ENCODE measurements at places on chromosomes 5 and 9.

DNA sequence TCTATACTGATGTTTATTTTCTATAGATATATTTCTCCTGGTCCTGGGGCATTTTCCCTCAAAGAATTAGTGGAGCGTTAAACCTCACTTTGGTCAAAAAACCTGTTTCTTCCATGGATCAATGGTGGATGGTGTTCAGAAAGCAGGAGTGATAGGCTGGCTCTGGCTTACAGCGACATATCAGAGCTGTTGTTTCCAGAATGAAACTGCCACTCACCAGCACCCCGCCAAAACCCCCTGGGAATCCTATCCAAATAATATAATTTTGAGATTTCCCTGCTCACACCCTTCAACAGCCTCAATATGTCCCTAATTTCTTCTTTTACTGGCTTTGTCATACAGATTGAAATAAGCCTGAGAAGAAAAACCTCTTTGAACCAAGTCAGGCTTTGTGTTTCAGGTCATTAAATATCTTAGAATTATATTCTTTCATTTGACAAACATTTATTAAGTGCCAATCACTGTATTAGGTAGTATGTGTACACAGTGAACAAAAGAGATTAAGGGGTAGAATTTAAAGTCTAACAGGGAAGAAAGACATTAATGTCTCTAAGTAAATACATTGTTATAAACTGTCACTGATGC, 144.5 kb upstream of the GPR151 start:
- DNase-seq, result no peak

GRCh38 chr5:2582106-2582505, 169.4 kb downstream of the IRX2 start:
- DNase-seq, result no peak

DNA sequence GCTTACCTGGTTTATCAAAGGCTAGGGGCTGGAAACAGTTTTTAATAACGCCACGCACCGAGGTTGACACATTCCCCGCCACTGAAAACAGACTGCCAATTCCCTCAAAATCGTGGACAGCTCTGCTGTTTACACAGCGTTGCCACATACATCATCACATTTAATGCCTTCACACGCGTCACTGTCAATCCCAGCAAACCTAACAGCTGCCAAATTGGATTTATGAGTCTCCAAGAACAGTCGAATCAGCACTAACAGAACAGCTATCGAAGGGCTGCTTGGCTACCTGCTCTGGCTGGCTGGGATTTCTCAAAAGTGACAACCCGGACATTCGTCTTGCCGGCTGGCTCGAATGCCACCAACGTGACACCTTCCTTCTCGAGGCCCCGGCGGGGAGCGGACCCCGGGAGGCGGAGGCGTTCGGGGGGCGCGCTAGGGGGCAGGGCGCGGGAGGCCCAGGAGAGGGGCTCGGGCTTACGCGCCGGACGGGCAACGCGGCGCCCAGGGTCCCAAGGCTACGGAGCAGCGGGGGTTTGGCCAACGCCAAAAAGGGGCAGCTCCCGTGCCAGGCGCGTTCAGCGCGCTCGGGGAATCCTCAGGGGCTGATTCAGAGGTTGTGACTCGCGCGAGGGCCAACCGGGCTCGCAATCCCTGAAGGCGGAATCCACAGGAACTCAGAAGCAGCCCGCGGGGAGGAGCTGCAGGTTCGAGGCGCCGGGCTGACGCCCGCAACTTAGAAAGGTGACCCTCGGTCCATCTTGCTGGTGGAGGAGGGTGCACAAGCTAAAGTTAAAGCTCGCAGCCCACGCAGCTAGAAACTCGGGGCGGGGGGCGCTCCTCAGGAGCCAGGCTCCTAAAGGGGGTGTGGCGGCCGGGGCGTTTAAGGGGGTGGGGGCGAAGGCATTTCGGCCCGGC, 1.2 kb downstream of the CDC14B start:
- DNase-seq, result no peak

DNA sequence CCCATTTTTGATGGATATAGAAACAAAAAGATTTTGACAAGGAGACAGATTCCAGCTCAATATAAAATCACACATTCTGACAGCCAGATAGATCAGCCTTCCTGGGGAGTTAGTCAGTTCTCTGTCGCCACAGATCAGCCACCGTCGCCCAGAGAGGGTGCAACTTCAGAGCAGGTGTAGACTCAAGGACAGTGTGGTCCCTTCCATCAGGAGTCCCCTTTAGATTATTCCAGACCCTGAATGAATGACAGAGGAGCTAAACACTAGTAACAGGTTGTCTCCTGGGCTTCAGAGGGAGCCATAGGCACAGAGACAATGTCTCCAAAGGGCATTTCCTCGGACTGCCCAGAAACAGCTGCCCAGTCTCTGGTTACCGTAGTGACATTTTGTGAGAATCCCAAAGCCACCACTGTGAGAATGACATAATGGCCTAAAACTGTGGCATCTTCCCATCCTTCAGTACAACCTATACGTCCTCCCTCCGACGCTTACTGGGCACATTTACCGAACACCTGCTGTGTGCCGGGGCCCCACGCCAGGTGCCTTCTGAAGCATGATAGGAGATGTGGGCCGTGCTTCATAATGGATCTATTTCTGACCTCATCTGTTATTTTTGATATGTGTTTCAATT, 47.4 kb upstream of the SLC2A8 start:
- DNase-seq, result no peak

- DNase-seq, result no peak
Observed at GRCh38 chr5:76809141-76809540, 9.7 kb upstream of the F2RL1 start.

GRCh38 chr9:37938121-37938891, 34.4 kb upstream of the SLC25A51 start:
- DNase-seq, result no peak

DNA sequence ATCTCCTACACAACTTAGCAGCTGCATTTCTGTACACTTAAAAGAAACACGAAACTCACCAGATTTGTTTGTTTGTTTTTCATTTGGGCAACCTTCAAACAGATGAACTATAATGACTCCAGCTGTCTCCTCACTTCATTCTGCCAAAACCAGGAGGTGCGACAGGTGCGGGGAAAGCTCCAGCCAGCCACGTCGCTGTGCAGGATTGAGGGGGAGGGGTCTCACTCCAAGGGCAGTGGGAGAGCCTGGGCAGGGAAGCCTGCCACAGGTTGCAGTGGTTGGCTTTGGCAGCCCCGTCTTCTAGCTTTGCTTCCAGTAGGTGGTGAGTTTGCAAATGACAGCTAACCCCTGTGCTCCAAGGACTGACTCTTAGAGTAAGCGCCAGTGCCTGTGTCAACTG, 215.8 kb downstream of the CEMIP2 start:
- DNase-seq, result no peak

GRCh38 chr9:109354190-109354589, 33.3 kb upstream of the EPB41L4B start:
- DNase-seq, result no peak

- DNase-seq, result no peak
Observed at GRCh38 chr5:175711472-175712312, 53.8 kb downstream of the HRH2 start.

GRCh38 chr5:149581192-149581861, at the start of gene ARHGEF37:
TSS of gene ARHGEF37 (plus strand) at chr5:149581498. CDS start at chr5:149597770, 16,272 bp downstream.
- DNase-seq, result peak; percentile 2

GRCh38 chr9:27673641-27674040, 100.4 kb upstream of the C9orf72 start:
- DNase-seq, result no peak

DNA sequence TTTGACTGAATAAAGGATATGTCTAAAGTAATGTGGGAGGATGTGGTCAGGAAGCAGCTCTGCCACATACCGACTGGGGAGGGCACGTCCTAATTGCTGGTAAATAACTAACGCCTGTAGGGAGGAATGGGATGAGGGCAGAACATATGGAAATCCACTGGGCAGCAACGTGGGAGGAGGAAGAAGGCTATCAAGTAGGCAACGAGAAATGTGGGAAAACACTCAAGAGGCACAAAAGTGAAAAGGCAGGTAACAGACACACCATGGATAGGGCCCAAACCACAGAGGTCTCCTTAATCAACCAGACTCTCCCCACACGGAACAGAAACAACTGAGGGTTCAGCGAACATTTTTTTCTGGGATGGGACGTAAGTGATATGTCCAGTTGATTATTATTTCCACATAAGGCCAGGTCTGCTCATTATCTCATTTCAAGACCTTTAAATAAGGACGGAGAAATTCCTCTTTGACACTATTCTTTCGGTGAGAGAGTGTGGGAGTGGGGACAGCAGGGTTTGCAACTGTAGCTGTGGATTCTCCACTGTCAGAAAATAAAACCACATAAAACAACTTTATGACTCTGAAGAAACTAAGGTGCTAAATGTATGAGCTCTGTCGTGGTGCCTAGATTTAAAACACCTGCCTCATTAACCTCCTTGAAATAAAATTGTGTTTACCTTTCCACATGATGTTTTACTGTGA, 17.0 kb downstream of the IARS1 start:
- DNase-seq, result no peak

GRCh38 chr9:113164536-113165300, 13.9 kb downstream of the SLC31A2 start:
- no peak for DNase-seq

DNA sequence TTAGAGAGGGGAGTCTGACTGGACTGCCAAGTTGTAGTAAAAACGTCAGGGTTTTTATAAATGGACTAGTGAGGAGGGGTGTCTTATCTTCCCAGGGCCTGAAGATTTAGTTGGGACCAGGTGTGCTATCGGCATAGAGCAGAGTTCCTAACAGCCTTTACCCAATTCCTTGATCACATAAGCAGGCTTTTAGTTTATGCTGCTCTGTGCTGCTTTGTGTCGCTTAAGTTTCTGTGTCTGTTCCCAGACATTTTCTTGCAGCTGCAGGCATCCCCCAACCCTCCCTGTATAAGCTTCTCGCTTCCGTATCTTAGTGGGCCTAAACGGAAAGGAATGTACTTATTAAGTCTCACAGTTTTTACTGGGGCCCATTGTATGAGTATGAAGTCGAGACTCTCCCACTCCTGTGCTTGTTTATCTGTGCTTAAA, 2.6 kb upstream of the SMC5 start:
- DNase-seq, result no peak

DNA sequence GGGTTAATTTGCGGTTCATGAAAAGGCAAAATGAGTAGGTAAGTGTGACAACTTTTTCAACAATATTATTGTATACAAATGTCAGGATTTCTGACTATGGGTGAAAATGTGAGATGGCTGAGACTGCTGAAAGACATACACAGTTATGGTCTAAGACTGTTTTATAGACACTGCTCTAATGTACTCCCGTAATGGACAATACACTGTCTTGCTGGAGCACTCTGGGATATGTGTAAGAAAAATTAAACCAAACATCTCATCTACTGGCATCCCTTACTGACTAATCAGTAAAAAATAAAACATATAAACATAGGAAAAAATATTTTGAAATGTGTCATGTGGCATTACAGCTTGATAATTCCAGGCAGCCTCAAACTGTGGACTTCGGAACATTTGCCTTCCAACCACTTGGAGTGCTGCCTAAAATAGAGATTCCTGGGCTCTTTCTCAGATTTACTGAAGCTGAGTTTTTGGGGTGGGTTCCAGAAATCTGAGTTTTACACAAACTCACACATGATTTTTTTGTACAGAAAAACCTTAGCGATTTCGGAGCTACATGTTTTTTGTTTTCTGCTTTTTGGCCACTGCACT, 233.9 kb upstream of the TBCA start:
- no peak for DNase-seq

GRCh38 chr9:83007521-83008300, 55.2 kb downstream of the RASEF start:
- no peak for DNase-seq

DNA sequence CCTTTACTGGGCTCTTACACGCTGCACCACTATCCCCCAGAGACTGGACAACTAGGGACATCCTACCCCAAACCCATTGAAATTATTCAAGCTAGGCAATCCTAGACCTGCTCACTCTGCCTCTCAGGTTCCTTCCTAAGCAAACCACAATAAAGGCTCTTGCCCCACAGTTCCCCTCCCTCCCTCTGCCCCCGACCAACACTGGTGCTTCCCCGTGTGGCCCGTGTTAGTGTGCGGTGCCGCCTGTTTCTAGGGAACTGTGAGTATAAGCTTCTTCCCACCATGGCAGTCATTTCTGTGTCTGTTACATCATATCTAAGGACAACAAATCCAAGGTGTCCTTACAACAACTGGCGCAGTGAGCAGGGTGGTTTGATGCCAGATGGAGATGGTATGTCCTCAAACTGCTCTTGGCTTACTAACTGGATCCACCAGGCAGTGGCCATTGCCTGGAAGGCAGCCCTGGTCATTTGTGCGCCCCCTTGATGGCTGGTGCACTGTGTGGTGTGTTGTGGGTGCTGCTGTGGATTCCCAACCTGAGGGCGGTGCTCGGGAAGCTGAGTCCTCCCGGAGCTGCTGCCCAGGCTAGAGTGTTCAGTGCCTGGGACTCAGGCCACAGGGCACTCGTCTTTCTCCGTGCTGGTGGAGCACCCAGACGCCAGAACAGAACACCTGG, 8.4 kb upstream of the MXD3 start:
- DNase-seq, result no peak

- no peak for DNase-seq
Observed at GRCh38 chr9:137026828-137027227, 1.2 kb downstream of the ABCA2 start.

GRCh38 chr5:170092455-170093101, 13.1 kb upstream of the FOXI1 start:
- DNase-seq, result no peak

DNA sequence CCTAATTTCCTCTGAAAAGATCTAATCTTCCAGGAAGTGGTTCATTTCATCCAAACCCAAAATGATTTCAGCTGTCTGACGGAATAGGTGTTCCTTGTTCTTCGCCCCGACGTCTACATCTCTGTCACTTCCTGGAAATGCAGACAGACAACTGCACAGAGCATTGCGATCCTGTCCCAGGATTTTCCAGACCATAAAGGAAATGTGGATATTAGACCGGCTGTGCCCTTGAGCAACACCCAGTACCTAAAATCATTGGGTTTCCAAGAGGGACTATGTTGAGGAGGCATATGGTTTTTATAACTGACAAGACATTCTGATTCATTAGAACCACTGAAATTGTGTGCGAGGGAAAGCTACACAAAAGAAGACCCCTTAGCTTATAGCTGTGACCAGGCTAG, 74.2 kb downstream of the MSX2 start:
- no peak for DNase-seq

Data from stimulated activated CD8-positive, alpha-beta memory T cell treated with anti-CD3 and anti-CD28 coated beads, Interleukin-15, amount 100 ng/mL, for 4 hours (primary cell).